ENCODE measurements at places on chromosomes 16 and 17.

GRCh38 chr16:66942981-66943380, 7.7 kb downstream of the CES2 start:
- DNase-seq = no peak

DNA sequence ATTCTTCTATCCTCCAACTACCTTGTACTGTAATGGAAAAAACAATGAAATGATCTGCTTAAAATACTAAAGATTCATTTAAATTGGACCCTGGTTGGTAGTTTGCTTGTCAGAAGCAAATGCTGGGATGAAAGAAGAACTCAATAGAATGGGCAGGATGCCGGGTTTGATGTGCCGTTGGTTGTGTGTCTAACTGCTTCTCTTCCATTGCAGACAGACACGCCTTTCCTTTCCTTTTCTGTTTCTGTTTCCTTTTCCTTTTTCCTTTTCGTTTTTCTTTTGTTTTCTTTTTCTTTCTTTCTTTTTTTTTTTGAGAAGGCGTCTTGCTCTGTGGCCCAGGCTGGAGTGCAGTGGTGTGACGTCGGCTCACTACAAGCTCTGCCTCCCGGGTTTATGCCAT, 64.6 kb downstream of the PLCG2 start:
- no peak for DNase-seq

GRCh38 chr16:53855511-53855910, 151.6 kb downstream of the FTO start:
- DNase-seq = no peak

GRCh38 chr16:84631886-84632285, 14.0 kb upstream of the COTL1 start:
- DNase-seq = no peak

GRCh38 chr16:78045865-78046581, 23.7 kb downstream of the CLEC3A start:
- no peak for DNase-seq

- no peak for DNase-seq
These were observed 7.2 kb upstream of the KRT36 start for GRCh38 chr17:41496803-41497484.

DNA sequence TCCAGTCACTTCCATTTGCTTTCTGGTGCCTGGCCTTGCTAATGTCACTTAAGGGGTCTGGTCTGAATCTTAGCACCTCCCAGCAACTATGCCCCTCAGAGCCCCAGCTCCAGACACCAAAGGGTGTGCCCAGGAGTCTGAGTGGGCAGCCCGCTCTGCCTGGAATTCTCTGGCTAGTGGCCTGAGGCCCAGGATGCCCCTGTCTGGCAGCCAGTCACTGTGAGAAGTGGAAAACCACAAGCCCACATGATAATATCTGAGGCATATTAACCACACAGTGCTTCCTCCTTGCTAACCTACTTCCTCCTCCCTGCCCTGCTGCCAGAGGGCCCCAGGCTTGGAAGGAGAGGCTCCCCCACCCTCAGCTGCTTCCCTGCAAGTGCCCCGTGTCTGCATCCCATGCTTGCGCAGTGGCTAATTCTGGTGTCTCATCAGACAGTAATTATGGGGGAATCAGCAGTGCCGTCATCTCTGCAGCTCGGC, 14.0 kb downstream of the SRCIN1 start:
- DNase-seq = no peak

DNA sequence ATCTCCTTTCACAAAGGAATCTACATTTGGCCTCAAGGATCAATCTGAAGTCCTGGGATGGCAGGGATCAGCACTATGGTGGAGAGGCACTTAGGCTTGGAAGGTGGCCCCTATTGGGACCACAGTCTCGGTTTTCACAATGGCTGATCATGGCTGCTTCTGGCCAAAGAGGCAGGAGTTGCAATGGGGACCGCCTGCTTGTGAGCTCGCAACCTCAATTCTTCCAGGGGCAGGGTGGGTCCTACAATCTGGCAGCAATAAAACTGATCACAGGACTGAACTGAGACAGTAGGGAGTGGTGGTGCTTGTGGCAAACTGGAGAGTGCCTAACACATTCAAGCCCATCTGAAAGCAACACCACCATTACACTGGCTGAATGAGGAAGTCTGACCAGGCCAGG, 83.1 kb downstream of the NETO2 start:
- no peak for DNase-seq

DNA sequence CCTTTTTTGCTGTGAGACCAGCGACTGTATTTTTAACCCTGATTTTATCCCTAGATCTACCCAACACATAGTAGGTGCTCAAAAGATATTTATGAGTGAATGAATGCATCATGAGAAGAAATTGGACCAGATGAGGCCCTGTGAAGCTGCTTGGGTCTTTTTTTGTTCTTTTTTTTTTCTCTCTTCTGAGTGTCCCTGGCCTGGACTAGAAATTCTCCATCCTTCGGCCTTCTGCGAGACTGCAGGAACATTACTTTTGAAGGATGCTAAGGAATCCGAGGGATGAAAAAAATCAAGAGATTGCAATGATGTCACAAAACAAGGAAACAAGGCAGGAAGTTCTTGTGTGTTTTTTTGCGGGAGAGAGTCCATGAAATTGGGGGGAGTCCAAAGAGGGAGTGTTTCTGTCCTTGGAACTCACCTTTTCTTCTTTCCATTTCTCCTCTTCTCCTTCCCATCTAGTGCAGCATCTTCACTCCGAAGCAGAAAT, 560 bp upstream of the RUSF1 start:
- no peak for DNase-seq

DNA sequence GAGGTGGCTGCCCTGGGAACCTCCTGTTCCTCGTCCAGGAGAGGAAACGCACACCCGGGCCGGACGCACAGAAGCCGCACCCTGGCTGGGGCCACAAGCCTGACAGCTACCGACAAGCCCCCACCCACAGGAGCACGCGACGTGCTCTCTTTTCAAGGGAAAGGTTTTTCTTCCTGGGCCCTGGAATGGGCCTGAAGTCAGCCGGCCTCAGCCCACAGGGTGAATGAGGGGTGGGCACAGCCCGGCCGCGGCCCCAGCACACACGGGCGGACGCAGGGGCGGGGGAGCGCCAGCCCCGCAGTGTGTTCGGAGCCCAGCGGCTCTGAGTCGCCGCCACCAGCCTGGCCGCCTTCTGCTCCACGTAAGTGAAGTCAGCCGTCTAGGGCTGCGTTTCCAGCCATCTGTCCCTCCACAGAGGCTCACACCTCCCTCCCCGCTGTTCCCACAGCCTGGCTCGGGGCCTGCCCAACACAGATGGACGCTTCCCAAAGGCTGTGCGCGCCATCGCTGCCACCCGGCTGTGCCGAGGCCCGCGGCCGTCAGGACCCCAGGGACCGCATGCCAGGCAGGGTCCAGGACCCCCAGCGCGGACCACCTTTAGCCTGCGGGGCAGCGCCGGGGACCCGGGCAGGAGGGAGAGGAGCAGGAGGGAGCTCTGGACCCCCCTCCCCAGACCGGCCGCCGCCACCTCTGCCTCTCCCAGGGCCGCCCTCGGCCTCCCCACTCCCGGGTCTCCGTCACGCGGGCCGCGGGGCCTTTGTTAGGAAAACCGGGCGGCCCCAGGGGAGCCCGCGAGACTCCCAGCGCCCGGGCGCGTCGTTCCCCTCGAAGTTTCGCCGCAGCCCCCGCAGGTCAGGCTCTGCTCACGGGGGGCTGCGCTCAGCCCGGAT, 36.8 kb downstream of the CBFA2T3 start:
- no peak for DNase-seq

- DNase-seq = no peak
These were observed 25.5 kb downstream of the ASPA start for GRCh38 chr17:3501344-3501743.

- no peak for DNase-seq
These were observed 44.7 kb upstream of the KPNB1 start for GRCh38 chr17:47605011-47605410.

- no peak for DNase-seq
These were observed 17.3 kb downstream of the GRB7 start for GRCh38 chr17:39754958-39755553.

- DNase-seq = no peak
These were observed 760 bp downstream of the SLFN12L start for GRCh38 chr17:35536664-35537171.

DNA sequence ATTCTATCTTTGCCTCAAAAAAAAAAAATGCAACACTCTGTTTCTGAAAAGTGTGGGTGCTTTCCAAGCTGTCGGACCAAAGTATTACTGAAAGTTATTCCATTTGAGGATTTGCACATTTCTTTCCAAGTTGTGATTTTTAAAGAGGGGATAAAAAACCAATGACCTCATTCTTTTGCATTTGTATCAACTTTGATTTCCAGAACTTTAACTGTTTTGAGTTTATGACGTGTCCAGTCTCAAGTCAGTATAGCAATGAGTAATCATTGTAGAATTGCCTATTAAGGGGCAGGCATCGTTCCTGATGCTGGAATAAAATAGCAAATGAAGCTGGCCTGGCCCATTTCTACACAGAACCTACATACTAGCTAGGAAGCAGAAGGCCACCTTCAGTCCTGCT, 229.6 kb upstream of the RBFOX1 start:
- no peak for DNase-seq

DNA sequence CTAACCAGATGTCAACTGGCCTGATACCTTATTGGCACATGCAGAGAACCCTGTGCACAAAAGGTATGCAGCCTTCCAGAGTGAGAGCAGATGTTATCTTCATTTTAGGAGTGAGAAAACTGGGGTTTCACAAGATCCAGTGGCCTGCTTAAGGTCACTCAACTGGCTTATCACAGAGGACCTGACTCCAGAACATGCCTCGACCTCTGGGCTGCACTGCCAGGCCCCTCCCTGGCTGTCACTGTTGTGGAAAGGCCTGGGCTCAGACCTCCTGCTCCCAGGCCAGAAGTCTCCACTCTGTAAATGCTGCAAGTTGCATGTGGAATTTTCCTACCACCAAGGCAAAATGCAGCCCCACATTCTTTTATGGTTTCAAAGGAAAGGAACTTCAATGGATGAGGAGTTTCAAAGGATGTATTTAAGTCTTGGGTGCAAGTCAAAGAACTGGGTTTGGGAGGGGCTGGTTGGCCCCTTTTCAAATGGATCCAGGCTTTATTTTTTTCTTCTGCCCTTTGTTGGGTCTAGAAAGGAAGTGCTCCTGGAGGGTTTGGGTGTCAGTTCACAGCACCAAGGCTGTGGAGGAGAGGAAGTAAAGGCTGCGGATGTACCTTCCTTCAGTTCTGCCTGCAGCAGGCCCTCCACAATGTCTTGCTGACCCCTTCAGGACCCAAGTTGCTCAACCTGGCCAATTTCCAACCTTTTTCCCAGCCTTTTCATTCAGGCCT, 30.4 kb upstream of the SMPD3 start:
- no peak for DNase-seq

DNA sequence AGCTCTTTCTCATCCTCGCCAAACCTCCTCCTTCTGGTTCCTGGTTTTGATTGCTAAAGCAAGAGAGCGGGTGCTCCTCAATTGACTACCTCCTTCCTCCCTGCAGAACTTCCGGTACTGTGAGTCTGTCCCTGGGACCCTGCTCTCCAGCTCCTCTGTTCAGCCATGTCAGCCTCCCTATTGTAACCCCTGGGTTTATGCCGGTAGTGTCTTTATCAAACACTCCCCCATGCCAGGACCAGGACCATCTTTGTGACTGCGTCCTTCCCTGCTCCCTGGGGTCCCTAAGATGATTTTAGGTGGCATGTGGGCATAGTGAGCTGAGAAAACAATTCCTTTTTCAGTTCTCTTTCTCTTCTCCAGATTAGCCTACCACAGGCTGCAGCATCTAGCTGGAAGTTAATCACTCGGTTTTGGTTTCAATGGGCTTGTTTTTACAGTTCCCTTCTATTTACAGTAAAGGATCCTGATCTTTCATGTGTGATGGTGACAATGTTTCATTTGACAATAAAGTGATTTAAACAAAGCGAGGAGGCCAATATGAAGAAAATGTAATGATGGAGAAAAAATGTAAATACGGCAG, 27.7 kb upstream of the IL21R start:
- no peak for DNase-seq

DNA sequence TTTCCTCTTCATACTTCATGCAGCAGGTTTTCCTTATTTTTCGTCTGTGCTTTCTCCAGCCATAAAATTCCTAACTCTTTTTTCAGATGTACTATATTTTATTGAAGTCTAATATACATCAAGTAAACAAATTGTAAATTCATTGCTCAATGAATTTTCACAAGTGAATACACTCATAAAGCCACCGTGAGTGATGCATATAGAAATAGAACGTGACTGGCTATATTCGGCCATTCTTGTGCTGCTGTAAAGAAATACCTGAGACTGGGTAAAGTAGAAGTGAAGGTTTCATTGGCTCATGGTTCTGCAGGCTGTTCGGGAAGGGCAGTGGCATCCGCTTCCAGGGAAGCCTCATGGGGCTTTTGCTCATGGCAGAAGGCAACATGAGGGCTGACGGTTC, 868.4 kb upstream of the EEF2KMT start:
- no peak for DNase-seq

GRCh38 chr16:70480127-70481105, 26.0 kb downstream of the FCSK start:
- no peak for DNase-seq

GRCh38 chr16:85354686-85355514, 242.6 kb upstream of the CIBAR2 start:
- DNase-seq = no peak

- DNase-seq = no peak
These were observed 6.1 kb upstream of the EFTUD2 start for GRCh38 chr17:44905006-44906000.

GRCh38 chr17:8060274-8060673, 21.4 kb downstream of the ALOX15B start:
- no peak for DNase-seq

GRCh38 chr16:86379505-86379846, 130.9 kb upstream of the FOXF1 start:
- DNase-seq = no peak
